ENCODE measurements at places on chromosomes 7 and 10. TPM values are rescaled to one million over a fixed set of nuclear protein-coding genes. Genes with fewer than 3 reads are reported as not detected.

Gene C7orf33
- not detected for total RNA-seq

Gene ELFN1
- 2.7 TPM for total RNA-seq

Gene ACTR3C
- not detected for total RNA-seq

Gene SNX10
- not detected for total RNA-seq

Gene TAS2R41
- not detected for total RNA-seq

Gene ASIC3
- 0.35 TPM for total RNA-seq

Gene HOXA9
- 25.1 TPM for total RNA-seq

Gene PBLD
- 12.5 TPM for total RNA-seq

Gene MYH16
- 0.19 TPM for total RNA-seq

Gene EGR2
- total RNA-seq, result 0.31 TPM

Gene ZNF804B
- not detected for total RNA-seq

Gene TLX1
- not detected for total RNA-seq

Gene NPC1L1
- total RNA-seq, result not detected

Gene NCAPG2
- 58.2 TPM for total RNA-seq
